ENCODE measurements at places on chromosomes 5 and 9. TPM values are rescaled to one million over a fixed set of nuclear protein-coding genes. Genes with fewer than 3 reads are reported as not detected.

DNA sequence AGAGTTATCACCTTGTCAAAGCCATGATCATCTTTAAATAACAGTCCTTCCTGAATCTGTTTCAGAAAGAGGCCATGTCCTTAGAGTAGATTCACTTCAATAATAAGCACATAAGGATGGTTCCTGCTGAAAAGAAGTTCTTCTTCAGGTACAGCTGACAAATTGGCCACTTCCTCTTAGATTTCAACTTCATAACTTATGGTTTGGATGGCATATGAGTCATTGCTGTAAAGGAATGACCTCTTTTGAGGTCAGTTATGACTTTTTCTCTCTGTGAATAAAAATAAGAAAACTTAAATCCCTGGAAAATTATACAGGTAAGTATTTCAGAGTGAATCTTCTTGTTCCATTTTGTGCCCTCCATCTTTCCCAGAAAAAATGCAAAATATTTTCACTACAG is 555.3 kb upstream of the ZNF462 start:
- no peak for DNase-seq

The OR13C2 gene
- total RNA-seq, result not detected

The KIAA0825 gene
- total RNA-seq, result 3.7 TPM

The LSM11 gene
- 2.0 TPM for total RNA-seq

DNA sequence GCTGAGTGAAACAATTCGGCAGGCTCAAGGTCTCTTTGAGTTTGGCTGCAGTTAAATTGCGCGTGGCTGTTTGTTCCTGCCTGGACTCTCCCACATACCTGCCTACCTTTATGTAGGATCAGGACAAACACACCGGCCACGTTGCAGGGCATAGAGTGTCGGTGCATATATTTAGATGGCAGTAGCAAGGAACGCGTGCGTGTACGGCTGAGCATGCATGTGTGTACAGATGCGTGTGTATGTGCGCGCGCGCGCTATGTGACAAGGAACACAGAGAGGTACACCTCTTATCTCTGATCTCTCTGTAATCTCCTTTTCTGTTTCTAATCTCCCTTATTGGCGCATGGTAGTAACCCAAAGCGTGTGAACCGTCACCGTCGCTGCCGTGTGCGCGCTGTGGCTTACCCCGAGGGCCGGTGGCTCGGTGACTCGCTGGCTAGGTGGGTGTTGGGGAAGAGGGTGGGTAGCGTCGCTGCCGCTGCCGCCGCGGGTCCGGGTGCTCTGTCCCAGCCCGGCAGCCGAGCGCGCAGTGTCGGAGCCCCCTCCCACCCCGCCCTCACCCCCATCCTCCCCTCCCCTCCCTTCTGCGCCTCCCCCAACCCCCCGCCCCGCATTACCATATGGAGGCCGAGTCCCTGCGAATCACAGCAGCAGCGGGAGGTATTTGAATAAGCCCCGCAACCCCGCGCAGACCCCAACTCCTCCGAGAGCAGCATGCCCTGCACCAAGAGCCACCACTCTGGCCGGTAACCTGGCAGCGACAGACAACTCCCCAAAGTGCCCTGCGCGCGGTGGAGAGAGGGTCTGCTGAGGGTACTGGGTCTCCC is 204.8 kb downstream of the MEF2C start:
- no peak for DNase-seq

The TSLP gene
- total RNA-seq, result 4.7 TPM

- DNase-seq, result no peak
Observed at GRCh38 chr5:82821846-82822633, 255.2 kb downstream of the TMEM167A start.

DNA sequence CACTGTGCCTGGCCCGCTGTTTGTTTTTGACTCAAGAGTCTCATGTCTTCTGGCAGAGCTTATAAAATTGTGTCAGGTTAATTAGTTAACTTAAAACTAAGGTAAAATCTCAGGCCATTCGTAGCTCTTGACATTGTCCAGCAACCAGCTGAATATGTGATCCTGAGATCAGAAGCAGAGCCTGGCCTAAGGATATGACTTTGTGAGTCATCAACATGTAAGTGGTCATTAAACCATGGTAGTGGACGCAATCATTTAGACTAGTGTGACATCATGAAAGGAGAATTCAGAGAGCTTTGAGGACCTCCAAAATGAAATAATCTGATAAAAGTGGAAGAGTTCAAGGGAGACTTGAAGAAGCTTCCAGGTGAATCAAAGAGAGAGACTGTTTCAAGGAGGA is 23.3 kb downstream of the SPZ1 start:
- no peak for DNase-seq

DNA sequence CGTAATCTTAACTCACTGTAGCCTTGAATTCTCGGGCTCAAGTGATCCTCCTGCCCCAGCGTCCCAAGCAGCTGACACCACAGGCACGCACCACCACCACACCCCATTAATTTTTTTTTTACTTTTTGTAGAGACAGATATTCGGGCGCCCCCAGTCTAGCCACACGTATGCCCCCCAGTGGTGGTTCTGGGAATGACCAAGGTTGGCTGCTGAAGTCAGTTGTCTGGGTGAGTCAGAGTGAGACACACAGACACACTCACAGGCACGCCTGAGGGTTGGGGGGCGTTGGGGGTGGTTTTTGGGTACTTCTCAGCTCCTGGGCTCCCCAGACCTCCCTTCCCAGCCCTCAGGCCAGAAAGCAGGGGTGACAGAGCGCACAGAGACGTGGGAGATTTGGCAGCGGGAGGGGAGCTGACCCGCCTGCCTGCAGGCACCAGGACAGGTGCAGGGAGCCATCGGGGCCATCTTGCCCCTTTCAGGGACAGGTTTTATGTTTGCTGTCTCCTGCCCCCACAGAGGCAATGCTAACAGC is 4.2 kb upstream of the ENTPD8 start:
- DNase-seq, result peak; percentile 90

- no peak for DNase-seq
Observed at GRCh38 chr5:68557162-68557936, 341.8 kb downstream of the PIK3R1 start.

GRCh38 chr5:136098176-136098575 is 34.5 kb upstream of the SMAD5 start:
- DNase-seq, result no peak

The CORO2A gene
- 0.11 TPM for total RNA-seq

Data from right cardiac atrium (tissue), 5 donors.